ENCODE measurements at places on chromosomes 2 and 18.

- DNase-seq = no peak
These were observed 7.1 kb downstream of the CAPN13 start for GRCh38 chr2:30800159-30800558.

DNA sequence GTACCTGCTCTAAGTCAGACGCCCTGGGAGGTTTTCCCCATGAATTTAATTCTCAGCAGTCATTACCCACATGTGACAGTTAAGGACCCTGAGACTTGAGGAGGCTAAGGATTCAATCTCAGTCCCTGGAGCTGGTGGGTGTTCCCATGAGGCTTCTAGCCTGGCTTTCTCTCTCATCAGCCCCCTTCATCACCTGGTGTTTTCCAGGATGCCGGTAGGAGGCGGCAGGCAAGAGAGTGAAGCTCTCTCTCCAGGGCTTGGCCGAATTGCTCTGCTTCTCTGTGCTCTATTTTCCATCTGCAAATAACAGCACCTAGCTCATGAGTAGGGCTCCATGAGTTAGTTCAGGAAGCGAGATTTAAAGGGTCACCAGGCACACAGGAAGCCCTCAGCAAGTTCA, 241.9 kb downstream of the PTPRM start:
- DNase-seq = no peak

GRCh38 chr2:197461057-197461456, 7.7 kb downstream of the COQ10B start:
- DNase-seq = no peak

DNA sequence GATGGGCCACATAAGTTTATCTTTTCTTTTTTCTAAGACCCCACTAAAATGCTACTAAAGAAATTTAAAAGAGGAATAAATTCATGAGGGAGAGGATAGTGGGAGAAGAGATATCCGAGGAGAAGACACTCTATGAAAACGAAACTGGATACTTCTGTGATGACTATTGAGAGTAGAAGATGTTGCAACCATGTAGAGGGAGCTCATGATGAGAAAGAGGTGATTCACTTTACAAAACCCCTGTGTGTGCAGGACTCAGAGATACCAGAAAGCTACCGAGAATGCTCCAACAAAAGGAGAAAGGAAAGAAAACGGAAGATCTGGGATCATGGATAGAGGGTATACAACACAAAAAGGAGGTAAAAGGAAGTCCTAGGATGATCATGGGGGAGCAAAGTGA, 34.9 kb downstream of the SLC38A11 start:
- no peak for DNase-seq

GRCh38 chr18:25467226-25467987, 115.4 kb upstream of the ZNF521 start:
- DNase-seq = no peak

DNA sequence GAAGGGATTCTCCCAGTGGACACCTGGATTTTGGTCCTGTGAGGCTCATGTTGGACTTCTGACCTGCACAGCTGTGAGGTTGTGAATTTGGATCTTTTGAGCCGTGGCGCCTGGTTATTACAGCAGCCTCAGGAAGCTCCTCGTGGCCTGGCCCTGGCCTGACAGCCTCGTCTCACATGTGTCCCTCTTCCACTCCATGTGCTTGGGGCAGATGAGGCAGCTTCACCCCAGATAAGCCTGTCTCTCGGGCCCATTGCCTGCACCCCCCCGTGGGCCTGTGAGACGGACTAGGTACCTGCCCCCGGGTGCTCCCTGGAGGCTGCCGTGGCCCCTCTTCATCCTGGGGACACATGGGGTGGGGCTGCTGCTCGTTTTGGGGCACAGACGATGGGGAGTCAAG, 51.2 kb downstream of the CTDP1 start:
- DNase-seq = no peak
